ENCODE measurements at places on chromosomes 2 and 18. TPM values are rescaled to one million over a fixed set of nuclear protein-coding genes. Genes with fewer than 3 reads are reported as not detected.
A peak's percentile ranks its signal among the peaks of the same experiment; 100 is the strongest.

CXCR1 gene
- 0.50 TPM for total RNA-seq

NEU4 gene
- total RNA-seq: not detected

DNA sequence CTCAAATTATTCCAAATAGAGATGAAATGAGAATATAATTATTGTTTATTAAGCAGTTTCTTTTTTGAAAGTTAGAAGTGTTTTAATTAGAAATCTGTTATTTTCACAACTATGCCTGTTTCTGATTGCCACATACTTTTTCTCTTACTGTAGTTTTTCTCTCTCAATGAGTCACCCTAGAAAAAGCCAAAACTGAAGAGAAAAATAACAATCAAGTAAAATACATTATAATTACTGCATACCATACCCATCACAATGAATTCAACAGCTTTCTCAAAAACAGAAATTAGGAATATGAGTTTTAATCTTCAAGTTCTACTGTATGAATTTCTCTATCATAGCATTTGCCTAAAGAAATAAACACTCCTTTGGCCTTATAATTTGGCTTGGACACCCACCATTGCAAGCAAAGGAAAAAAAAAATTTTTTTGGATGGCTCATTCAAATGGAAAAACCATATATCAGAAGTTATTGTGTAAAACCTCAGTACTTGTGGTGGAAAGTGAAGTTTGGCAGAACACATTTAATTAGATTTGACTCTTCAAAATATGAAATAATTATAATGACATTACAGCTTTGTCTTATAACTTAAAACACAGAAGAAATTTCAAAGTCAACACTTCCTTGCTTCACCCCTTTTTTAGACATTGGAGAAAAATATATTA is 138.5 kb downstream of the DYM start:
- DNase-seq: no peak
- no peak overlapping the region for H3K27ac ChIP-seq
- H3K27me3 ChIP-seq: no peaks in the 10 kb centered on the region
- H3K4me3 ChIP-seq: no peak overlapping the region
- H3K4me1 ChIP-seq: no peaks in the 10 kb centered on the region

DNA sequence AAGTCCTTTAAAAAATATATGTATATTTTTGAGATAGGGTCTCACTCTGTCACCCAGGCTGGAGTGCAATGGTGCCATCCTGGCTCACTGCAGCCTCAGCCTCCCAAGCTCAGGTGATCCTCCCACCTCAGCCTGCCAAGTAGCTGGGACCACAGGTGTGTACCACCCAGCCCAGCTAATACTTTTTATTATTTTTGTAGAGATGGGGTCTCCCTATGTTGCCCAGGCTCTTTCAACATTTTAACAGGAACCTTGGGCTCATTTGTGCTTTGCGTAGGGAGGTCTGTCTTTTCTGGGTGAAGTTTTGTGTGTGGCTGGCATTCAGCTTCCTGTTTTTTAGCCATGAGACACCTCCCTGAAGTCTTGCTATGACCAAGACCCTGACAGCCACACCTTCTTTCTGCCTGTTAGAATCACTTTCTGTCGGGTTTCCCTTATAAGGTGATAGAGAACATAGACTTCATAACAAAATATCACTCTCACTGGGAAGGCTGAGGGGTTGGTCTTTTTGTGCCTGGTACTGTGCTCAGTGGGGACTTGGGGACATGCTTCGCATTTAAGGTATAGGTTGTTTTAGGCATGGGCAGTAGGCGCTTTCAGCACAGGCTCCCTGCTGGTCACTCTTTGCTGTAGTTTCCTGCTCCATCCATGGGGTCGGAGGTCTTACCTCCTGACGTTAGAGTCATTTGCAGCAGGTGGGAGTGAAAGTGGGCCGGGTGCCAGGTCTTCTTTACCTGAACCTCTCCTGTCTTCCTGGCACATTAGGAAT is 3.4 kb downstream of the RAB31 start:
- peak overlapping the region; percentile 93 for H3K27ac ChIP-seq
- H3K4me1 ChIP-seq: peaks cover 48% of the 10 kb centered on the region
- H3K36me3 ChIP-seq: no peaks in the 10 kb centered on the region
- DNase-seq: peak; percentile 68

NEURL3 gene
- total RNA-seq: 0.40 TPM

DNA sequence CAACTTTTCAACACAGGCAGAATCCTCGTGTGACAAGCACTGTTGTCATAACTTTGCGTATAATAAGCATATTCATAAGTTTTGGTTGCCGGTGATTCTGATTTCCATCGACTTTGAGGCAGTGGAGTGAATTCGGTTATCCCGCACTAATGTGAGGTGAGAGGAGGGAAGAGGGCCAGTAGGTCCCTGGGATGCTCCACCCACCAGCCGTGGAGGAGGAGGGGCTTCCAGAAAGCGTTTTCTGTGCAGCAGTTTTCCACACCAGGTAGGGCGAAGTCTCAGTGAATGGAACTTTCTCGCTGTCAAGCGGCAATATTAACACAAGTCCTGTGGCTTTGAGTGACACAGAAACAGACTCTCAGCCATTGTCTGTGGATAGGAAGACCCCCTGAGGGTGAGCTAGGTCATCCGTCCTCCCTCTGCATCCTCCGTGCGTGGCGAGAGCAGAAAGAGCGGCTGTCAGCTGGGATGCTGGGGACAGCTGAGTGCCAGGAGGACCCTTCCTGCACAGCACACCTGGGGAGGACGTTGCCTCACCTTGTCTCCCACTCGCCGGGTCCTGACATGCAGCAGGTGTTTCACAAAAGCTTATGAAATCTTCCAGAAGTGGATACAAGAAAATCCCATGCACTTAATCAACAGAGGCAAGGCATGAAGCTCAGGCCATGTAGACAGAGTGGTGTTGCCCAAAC is 67.5 kb downstream of the DCDC2C start:
- H3K27ac ChIP-seq: no peak overlapping the region
- DNase-seq: no peak
- no peaks in the 10 kb centered on the region for H3K27me3 ChIP-seq
- H3K36me3 ChIP-seq: no peaks in the 10 kb centered on the region
- H3K4me3 ChIP-seq: no peak overlapping the region
